ENCODE measurements at places on chromosomes 13 and 19. TPM values are rescaled to one million over a fixed set of nuclear protein-coding genes. Genes with fewer than 3 reads are reported as not detected.

- peaks cover 9% of the 10 kb centered on the region for H3K36me3 ChIP-seq
- no peaks in the 10 kb centered on the region for H3K27me3 ChIP-seq
- no peak overlapping the region for H3K4me3 ChIP-seq
Measured at GRCh38 chr19:38714354-38714778, 29.9 kb downstream of the CAPN12 start.

GRCh38 chr19:16235811-16236652 is 38.3 kb downstream of the AP1M1 start:
- H3K27me3 ChIP-seq = no peaks in the 10 kb centered on the region
- no peaks in the 10 kb centered on the region for H3K4me1 ChIP-seq
- peaks cover 28% of the 10 kb centered on the region for H3K36me3 ChIP-seq
- no peak overlapping the region for H3K27ac ChIP-seq
- no peak overlapping the region for H3K4me3 ChIP-seq

- H3K36me3 ChIP-seq = peaks cover 40% of the 10 kb centered on the region
- no peak for DNase-seq
- no peaks in the 10 kb centered on the region for H3K4me1 ChIP-seq
- H3K27ac ChIP-seq = no peak overlapping the region
Measured at GRCh38 chr13:110464556-110465333, 96.8 kb downstream of the RAB20 start.

GRCh38 chr19:31316201-31316951 is 32.9 kb downstream of the TSHZ3 start:
- peaks cover 24% of the 10 kb centered on the region for H3K36me3 ChIP-seq
- no peak overlapping the region for H3K4me3 ChIP-seq
- no peaks in the 10 kb centered on the region for H3K27me3 ChIP-seq
- peak overlapping the region; percentile 39 for H3K27ac ChIP-seq
- no peak for DNase-seq

GRCh38 chr19:33819880-33820781 is 23.5 kb downstream of the KCTD15 start:
- H3K27ac ChIP-seq = no peak overlapping the region
- H3K4me1 ChIP-seq = peaks cover 11% of the 10 kb centered on the region
- no peaks in the 10 kb centered on the region for H3K36me3 ChIP-seq

DNA sequence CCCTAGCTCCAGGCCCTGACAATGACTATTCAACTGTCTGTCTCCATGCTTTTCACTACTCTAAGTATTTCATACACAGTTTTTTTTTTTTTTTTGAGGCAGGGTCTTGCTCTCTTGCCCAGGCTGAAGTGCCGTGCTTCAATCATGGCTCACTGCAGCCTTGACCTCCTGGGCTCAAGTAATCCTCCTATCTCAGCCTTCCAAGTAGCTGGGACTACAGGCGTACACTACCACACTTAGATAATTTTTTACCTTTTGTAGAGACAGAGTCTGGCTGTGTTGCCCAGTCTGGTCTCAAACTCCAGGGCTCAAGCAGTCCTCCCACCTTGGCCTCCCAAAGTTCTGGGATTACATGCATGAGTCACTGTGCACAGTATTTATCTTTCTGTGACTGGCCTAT is 815.4 kb downstream of the DACH1 start:
- no peaks in the 10 kb centered on the region for H3K27me3 ChIP-seq
- no peak overlapping the region for H3K27ac ChIP-seq
- H3K4me1 ChIP-seq = no peaks in the 10 kb centered on the region
- H3K4me3 ChIP-seq = no peak overlapping the region
- DNase-seq = no peak

GRCh38 chr13:96525715-96526114 is 435.8 kb downstream of the HS6ST3 start:
- H3K4me1 ChIP-seq = no peaks in the 10 kb centered on the region
- peaks cover 15% of the 10 kb centered on the region for H3K27me3 ChIP-seq
- H3K27ac ChIP-seq = no peak overlapping the region
- no peak for DNase-seq
- no peaks in the 10 kb centered on the region for H3K36me3 ChIP-seq

- peak overlapping the region; percentile 71 for H3K4me3 ChIP-seq
- peaks cover 3% of the 10 kb centered on the region for H3K36me3 ChIP-seq
- no peaks in the 10 kb centered on the region for H3K27me3 ChIP-seq
- H3K4me1 ChIP-seq = peaks cover 26% of the 10 kb centered on the region
- no peak for DNase-seq
Measured at GRCh38 chr19:45881909-45882528, 3.9 kb downstream of the IRF2BP1 start.

- no peak overlapping the region for H3K4me3 ChIP-seq
- H3K36me3 ChIP-seq = peaks cover 33% of the 10 kb centered on the region
- peaks cover 32% of the 10 kb centered on the region for H3K4me1 ChIP-seq
Measured at GRCh38 chr19:53875602-53876325, 6.2 kb upstream of the PRKCG start.

Gene PRRG2
- 1.4 TPM for total RNA-seq

Gene SLC6A16
- total RNA-seq = 5.6 TPM

Gene NANOS3
- 4.9 TPM for total RNA-seq

Gene PSG6
- total RNA-seq = not detected

Gene OR7C1
- total RNA-seq = not detected

Gene COL4A1
- 362 TPM for total RNA-seq
